Muscle of leg (tissue), 16 donors: ENCODE measurements at places on chromosomes 11 and 22.

DNA sequence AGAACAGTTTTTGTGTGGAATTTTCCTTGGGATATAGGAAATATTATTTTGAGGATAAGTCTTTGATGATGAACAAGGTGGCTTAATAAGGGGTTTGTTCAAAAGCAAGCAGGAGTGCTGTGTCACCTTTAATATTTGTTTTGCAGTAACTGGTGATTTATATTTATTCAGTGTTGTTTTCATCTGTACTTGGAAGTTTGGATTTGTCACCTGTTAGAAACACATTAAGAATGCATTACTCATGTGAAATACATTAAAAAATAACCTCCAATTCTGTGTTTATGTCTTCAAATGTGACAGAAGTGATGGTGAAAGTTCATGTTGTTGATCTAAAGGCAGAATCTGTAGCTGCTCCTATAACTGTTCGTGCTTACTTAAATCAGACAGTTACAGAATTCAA lies 70.5 kb downstream of the DKK3 start:
- no peak for DNase-seq

- peak; percentile 37 for DNase-seq
These were observed 377.0 kb downstream of the ETS1 start for GRCh38 chr11:128210148-128210940.

DNA sequence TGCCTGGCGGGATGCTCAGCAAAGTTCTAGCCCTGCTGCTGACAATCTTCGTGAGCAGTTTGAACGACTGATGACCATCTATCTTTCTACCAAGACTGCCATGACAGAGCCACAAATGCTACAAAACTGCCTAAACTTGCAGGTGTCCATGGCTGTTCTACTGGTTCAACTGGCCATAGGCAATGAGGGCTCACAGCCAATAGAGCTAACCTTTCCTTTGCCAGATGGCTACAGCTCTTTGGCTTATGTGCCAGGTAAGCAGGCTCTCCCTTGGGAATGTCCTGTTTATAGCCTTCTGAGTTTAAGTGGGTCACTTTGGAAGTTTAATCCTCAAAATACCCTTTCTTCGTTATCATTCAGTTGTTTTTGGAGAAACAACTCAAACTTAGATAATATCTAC lies 20.1 kb downstream of the UBE4A start:
- DNase-seq: no peak

- no peak for DNase-seq
These were observed 13.6 kb upstream of the RAB3IL1 start for GRCh38 chr11:61930933-61931332.

- DNase-seq: peak; percentile 87
These were observed 46.6 kb upstream of the WNT7B start for GRCh38 chr22:46023558-46023981.

DNA sequence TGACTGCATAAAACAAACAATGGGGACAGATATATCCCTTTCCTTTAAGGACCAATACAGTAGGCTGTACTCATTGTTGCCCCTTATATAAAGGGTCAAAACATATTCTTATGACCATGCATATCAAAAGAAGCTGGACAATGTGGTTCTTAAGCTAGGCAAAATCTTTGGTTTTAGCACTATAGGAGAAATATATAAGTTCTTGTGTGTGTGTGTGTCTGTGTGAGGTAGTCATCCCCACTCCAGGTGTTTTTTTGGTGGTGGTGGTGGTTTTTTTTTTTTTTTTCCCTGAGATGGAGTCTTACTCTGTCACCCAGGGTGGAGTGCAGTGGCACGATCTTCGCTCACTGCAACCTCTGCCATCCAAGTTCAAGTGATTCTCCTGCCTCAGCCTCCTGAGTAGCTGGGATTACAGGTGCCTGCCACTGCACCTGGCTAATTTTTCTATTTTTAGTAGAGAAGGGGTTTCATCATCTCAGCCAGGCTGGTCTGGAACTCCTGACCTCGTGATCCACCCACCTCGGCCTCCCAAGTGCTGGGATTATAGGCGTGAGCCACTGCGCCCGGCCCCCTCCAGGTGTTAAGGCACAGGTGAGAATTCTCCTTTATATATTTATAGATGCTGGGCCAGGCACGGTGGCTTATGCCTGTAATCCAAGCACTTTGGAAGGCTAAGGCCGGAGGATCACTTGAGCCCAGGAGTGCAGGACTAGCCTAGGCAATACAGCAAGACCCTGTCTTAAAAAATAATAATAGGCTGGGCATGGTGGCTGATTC lies 12.0 kb upstream of the ZNF143 start:
- no peak for DNase-seq

DNA sequence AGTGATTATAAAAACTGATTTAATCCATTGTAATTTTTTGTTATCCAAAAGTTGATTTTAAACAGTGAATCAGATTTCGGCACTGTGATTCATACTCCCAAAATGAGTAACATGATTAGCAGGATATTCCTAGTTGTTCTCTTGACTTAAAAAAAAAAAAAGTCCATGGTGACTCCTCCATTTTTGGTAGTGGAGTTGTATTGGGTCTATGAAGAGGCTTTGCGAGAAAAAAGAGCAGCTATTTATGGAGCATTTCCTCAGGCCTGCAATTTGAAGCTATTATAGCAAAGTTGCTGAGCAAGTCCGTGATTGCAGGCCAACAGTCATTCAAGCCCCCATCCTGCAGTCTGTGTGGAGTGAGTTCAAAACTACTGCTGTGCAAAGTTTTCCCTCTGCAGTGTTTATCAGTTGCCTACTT lies 28.8 kb downstream of the YAP1 start:
- DNase-seq: peak; percentile 72

DNA sequence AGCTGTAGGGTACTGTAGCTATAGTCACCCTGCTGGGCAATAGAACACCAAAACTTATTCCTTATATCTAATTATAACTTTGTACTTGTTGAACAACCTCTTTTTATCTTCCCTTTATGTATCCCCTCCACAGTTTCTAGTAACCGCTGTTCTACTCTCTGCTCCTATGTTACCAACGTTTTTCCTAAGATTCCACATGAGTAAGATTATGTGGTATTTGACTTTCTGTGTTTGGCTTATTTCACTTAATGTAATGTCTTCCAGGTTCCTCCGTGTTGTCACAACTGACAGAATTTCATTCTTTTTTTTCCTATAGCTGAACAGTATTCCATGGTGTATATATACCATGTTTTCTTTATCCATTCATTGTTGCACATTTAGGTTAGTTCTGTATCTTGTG lies 258.4 kb downstream of the DYNC2H1 start:
- DNase-seq: peak; percentile 39

- no peak for DNase-seq
These were observed 532.8 kb downstream of the BRD1 start for GRCh38 chr22:49294656-49295464.

GRCh38 chr22:46390652-46391301 lies 55.3 kb downstream of the TRMU start:
- peak; percentile 92 for DNase-seq

GRCh38 chr22:20922141-20922751 lies 5.0 kb downstream of the CRKL start:
- no peak for DNase-seq

DNA sequence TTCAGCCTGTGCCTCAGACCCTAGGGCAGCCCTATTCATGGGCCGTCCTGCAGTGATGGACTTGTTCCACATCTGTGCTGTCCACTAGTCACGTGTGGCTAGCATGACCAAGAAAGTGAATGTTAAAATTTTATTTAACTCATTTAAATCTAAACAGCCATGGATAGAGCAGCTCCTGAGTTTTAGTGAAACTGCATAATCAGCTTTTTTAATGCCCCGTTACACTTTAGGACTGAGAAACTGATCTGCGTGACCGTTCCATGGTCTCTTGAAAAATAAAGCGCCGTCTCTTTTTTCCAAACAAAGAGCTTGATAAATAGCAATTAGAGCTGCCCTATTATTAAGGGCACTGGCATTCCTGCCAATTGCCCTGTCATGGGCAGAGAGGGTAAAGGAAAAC lies 76.5 kb upstream of the SNX19 start:
- DNase-seq: no peak

DNA sequence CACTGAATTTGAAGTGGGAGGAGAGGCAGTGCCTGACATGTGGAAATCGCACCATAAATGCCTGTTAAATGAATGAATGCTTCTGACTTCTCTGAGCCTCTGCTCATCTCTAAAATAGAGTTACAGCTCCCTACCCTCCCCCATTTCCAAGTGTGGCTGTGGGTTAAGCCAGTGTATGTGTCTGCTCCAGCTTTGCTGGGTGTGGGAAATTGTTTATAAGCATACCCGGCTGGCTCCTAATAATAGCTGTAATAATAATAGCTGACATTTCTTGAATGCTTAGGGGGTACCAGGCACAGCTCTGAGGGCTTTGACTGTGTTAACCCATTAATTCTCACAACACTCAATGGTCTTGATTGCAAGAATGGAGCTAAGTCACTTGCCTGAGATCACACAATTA lies 7.0 kb upstream of the FCHSD2 start:
- peak; percentile 60 for DNase-seq

- peak; percentile 55 for DNase-seq
These were observed 17.2 kb downstream of the SCGB1A1 start for GRCh38 chr11:62435846-62436660.

GRCh38 chr22:22773979-22774604 lies 113.5 kb upstream of the IGLL5 start:
- DNase-seq: peak; percentile 36

DNA sequence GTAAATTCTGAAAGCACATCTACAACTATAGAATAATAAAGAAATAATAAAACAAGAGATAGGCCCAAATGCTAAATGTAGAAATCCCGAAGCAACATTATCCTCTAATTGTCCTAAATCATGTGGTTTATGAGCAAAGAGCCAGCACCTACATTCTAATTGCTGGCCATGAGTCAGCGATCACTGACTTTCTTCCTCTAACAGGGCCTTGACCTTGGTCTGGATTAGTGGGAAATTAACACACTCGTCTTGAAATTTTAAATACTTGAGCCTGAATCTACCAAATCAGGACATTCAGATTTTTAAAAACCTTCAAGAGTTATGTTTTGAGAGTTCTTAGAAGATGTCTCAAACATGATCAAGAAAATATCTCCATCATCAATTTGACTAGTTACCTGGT lies 727.6 kb downstream of the METTL15 start:
- peak; percentile 2 for DNase-seq

DNA sequence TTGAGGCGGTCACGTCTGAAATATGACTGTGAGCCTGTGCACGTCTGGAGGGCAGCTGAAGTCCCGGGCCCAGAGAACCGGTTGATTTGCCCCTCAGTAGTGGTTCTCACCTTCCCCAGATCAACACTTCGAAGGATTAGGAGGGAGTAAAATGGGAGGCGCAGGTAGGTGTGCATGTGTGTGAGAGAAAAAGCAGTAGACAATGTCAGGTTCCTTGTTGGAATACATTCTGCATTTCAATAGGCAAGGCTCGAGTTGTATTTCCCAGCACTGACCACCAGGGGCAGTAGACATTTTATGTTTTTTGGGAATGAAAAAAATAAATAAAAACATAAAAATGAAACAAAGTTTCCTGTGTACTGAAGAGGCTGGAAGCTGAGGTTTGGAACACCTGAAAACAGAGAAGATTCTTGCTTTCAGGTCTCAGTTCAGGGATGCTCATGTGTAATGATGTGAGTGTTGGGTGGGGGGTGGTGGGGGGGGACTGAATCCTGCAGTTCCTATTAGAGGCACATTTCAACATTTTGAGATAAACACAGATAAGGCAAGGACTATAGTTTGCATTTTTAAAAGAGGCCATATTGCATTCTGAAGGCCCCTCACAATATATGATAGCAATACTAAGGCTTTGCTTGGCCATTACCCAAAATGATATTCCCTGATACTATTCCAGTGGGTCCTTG lies 333.9 kb downstream of the CADM1 start:
- peak; percentile 36 for DNase-seq

GRCh38 chr22:40685406-40685805 lies 6.1 kb downstream of the MCHR1 start:
- no peak for DNase-seq

- no peak for DNase-seq
These were observed 42.5 kb downstream of the MCM5 start for GRCh38 chr22:35442471-35442870.

GRCh38 chr22:50436015-50436830 lies 38.6 kb downstream of the SBF1 start:
- no peak for DNase-seq

DNA sequence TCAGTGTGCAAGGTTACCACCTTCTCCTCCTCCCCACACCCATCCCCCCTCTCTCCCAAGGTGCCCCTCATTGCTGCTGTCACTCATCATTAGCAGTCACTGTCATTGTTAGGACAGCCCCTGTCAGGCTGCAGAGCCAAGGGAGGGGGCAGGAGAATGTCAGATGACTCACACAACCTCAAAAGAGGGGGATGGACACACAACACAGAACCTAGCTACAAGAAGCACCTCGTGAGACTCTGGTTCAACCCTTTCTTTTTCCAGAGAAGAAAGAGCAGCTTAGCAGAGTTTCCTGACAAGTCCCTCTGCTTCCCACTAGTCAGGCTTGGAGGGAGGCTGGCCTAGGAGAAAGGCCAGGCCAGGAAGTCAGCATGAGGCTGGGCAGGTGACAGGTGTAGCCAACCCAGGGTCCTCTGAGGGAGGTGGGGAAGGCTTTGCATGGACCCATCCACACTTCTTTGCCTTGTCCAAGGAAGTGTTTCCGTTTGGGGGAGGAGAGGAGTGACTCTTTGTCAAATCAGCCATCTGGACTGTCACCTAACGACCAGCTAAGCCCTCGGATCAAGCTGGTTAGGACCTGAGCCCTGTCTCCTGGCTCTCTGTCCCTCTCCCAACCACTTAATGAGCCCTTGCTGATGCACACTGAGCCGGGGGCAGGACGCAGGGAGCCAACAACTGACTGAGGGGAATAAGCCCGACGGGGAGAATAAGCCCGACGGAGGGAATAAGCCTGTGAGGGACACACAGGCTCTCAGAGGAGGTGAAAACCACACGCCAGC lies 18.3 kb downstream of the ADORA2A start:
- no peak for DNase-seq

DNA sequence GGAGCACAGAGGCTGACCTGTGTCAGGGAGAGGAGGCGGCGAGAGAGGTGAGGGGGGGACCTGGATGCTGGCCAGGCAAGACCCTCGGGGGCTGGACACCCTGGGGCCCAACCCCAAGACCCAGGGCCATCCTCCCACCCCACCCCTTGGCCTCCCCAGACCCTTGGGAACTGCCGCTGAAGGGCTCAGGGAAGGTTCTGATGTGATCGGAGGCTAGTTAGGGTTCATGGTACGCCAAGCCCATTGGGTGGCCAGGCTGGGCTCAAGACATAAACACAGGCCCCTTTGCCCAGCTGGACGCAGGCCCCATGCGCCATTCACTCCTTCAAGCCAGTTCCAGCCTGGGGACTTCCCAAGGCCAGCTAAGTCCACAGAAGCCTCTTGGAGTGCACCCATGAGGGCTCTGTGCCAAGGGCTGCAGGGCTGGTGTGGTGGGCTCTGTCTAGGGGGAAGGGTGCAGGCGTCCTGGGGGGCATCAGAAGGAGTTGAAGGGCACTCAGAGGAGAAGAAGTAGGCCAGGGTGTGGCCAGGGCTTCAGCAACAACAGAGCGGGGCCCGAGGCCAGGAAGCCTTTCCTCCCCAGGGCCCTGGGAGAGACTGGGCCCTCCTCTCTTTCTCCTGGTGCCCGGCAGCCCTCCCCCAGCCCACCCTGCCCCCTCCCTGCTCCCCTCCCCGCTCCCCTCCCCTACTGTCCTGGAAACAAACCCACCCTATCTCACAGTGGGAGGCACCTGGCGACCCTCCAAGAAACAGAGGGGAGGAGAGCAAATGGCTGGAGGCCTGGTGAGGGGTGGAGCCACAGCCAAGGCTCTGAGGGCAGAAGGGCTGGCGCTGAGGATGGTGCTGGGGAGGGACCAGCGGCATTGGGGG lies 12.9 kb downstream of the TSPAN32 start:
- peak; percentile 94 for DNase-seq
